Right renal pelvis (tissue), 4 donors: ENCODE measurements at places on chromosomes 3 and 15. TPM values are rescaled to one million over a fixed set of nuclear protein-coding genes. Genes with fewer than 3 reads are reported as not detected.

FAM3D gene
- 1.8 TPM for polyA plus RNA-seq

CPB1 gene
- polyA plus RNA-seq: 0.60 TPM

WDR53 gene
- 16.5 TPM for polyA plus RNA-seq

DNA sequence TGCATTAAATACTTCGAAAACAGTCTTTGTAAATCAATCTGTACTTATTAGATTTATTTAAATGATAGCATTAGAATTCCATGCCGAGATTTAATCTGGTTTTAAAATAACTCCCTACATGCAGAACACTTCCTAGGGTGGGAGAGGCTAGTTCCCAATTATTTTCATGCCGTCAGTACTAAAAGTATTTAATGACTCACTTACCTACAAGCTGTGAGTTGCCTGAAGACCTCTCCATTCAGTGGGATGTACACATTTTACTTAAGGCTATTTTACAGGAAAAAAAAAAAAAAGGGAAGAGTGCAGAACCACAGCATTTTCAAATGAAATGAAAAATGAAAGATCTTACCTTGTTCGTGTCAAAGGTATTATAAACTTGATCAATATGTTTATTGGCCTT is 469 bp downstream of the GUCA1C start:
- DNase-seq: no peak

CXCR6 gene
- polyA plus RNA-seq: 0.22 TPM

DNA sequence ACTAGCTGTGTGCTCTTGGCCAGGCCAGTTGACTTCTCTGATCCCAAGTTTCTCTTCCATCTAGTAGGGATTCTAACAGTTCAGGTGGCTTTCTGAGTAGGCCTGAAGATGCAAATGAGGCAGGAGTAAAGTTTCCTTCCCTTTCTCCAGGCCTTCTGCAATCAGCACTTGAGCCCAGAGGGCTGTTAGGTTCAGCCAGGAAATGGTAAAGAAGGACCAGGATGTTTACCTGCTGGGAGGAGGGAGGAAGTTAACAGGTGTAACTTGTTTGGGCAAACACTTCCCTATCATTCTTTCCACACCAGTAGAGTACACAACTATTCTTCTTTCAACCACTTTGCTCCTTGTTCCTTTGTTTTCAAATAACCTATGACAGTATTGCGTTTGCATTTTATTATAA is 13.3 kb upstream of the TNFSF10 start:
- DNase-seq: no peak

DNA sequence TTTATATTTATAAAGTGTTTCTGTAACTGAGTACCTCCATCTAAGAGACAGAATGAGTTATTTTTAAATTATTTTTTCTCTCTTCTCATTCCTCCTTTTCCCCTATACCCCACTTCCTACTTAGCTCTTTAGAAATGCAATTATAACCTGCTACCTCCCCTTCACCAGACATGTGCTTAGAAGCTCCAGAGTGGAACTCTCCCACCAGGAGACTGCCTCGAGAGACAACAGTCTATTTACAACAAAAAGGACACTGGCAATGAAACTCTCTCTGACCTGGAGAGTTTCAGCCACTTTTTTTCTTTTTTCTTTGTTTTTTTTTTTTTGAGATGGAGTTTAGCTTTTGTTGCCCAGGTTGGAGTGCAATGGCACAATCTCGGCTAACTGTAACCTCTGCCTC is 109.4 kb upstream of the PLXND1 start:
- DNase-seq: no peak

FSTL1 gene
- polyA plus RNA-seq: 549 TPM

DNA sequence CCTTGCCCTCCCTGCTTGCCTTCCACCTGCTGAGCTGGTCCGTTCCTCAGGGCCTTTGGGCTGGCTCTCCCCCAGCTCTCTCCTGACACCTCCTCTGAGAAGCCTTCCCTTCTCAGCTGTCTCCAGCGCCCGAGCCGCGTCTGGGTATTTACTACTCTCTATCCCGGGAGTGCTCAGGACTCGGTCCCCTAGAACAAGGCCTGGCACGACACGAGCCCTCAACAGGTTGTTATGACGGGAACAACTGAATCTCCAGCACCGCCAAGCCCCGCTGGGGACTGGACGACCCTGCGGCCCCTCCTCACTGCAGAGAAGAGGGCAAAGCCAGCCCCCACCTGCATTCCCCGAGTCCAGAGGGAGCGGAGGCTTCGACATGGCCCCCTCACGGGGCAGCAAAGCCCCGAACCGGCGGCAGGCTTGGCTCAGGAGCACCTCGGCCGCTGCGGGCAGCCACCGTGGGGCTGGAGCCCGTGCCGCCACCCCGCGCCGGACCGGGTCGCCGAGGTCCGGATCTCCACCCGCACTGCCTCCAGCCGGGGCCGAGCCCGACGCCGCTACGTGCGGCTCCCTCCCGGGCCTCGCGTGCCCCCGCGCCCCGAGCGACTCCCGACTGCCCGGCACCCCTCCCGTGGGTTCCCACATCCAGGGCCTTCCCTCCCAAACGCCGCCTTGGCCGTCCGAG is 792 bp downstream of the TPRA1 start:
- DNase-seq: no peak

CHRD gene
- polyA plus RNA-seq: 13.2 TPM

FOXB1 gene
- polyA plus RNA-seq: 0.09 TPM

- DNase-seq: no peak
Measured at GRCh38 chr3:194390835-194391234, 8.2 kb downstream of the GP5 start.

ROPN1 gene
- polyA plus RNA-seq: 0.22 TPM

DNA sequence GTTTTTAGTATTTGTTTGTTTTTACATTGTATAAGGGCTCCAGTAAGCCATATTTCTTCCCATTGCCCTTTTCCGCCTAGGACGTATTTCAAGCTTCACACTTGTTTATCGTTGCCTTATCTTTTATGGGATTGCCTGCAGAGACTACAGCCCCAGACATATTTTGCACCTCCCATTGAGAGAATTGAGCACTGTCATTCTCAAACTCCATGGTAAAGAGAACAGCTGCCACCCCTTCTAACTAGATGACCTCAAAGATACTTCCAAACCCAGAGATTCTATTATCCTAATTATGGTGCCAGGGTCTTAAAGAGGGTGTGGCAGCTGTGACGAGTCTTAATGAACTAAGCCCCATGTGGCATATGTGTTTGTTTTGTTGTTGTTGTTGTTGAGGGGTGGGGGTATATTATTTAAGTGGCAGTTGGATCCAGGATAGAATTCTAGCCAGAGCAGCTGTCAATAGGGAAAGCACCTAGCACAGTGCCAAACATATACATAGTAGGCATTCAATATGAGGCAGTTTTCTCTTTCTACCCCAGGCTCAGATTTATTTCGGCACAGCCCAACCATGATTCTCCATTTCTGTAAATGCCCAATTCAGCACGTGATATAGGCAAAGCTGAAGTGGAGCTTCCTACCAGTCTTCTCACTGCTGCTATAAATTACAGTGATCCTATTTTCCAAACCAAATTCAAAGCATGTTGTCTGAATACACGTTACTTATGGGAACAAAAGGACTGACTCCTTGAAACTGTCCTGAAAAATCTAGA is 932 bp upstream of the TP53BP1 start:
- no peak for DNase-seq

RTP4 gene
- 0.60 TPM for polyA plus RNA-seq

NECTIN3 gene
- polyA plus RNA-seq: 33.2 TPM

GRCh38 chr3:155350571-155350970 is 57.1 kb upstream of the STRIT1 start:
- DNase-seq: no peak

DNA sequence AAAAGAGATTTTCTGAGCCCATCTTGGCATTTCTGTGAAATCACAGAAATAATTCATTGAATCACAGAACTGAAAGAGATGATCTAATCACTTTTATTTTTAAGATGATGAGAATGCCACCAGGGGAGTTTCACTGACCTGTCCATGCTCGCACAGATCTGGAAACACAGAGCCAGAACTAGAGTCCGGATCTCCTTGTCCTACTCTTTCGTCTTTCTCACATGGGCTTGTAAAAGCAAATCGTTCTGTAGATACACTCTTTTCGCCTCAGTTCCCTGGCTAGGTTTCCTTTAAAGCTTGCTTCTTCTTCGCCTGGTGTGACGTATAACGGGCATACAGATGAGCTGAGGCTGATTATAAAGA is 122.5 kb upstream of the SPRED1 start:
- no peak for DNase-seq

- no peak for DNase-seq
Measured at GRCh38 chr3:197085137-197085536, 55.5 kb upstream of the MELTF start.

DNA sequence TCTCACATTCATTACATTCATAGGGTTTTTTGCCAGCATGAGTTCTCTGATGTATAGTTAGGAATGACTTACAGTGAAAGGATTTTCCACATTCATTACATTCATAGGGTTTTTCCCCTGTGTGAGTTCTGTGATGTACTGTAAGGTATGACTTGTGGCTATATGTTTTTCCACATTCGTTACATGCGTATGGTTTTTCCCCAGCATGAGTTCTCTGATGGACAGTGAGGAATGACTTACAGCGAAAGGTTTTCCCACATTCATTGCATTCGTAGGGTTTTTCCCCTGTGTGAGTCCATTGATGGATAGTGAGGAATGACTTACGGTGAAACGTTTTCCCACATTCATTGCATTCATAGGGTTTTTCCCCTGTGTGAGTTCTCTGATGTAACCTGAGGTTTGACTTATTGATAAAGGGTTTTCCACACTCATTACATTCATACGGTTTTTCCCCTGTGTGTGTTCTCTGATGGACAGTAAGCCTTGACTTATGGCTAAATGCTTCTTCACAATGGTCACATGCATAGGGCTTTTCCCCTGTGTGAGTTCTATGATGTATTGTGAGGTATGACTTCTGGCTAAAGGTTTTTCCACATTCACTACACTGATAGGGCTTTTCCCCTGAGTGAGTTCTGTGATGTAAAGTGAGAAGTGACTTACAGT is 47.4 kb downstream of the ZNF717 start:
- no peak for DNase-seq

GRCh38 chr3:17494117-17494809 is 248.2 kb downstream of the TBC1D5 start:
- DNase-seq: no peak

DNA sequence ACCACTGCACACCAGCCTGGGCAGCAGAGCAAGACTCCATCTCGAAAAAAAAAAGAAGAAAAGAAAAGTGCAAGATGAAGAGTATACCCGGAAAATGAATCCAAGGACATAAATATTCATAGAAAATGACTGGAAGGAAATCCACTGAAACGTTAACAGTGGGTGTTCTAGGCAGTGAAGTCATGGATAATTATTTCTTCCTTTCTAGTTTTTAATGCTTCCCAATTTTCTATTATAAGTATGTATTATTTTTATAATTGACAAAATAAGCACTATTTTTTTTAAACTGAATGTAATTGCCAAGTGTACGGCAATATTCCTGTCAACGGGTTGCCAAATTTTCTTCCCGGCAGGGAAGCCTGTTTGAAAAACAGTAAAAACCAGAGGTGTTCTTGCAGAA is 37.4 kb upstream of the MGLL start:
- DNase-seq: no peak

DNA sequence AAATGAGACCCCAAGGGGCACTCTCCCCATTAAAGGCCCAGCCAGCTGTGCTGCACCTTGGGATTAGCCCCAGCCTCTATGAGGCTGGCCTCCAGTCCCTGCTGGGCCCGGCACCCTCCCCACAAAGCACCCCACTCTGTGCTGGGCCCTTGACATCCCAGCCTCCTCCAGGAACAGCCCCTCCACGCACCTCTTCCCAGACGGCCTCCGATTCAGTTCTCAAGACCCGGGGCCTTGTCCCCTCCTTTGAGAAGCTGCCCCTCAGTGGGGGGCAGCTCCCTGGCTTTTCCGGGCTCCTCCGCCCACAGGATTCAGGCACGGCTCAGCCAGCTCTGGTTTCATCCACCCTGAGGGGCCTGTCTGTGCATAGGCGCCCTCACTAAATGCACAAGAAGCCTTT is 144.1 kb downstream of the LRRK1 start:
- no peak for DNase-seq

- DNase-seq: no peak
Measured at GRCh38 chr3:22263042-22263441, 512.0 kb upstream of the ZNF385D start.

GRCh38 chr3:105829229-105829628 is 39.6 kb downstream of the CBLB start:
- no peak for DNase-seq

DNA sequence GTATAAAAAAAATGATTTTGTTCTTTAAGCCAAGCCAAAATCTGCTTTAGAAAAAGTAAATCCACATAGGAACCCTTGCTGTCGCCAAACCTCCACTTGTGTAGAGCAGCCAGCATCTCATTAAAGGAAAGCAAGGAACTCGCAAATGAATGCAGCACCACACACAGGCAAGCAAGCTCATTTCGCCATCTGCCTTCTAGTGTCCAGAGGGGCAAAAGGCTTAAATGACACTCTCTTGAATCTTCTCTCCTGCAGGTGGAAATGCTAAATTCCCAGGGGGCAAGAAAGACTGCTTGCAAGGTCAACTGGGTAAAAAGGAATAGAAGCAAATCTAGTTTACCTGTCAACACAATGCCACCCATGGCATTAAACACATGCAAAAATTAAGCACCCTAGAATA is 2.4 kb downstream of the MB21D2 start:
- DNase-seq: no peak

DNA sequence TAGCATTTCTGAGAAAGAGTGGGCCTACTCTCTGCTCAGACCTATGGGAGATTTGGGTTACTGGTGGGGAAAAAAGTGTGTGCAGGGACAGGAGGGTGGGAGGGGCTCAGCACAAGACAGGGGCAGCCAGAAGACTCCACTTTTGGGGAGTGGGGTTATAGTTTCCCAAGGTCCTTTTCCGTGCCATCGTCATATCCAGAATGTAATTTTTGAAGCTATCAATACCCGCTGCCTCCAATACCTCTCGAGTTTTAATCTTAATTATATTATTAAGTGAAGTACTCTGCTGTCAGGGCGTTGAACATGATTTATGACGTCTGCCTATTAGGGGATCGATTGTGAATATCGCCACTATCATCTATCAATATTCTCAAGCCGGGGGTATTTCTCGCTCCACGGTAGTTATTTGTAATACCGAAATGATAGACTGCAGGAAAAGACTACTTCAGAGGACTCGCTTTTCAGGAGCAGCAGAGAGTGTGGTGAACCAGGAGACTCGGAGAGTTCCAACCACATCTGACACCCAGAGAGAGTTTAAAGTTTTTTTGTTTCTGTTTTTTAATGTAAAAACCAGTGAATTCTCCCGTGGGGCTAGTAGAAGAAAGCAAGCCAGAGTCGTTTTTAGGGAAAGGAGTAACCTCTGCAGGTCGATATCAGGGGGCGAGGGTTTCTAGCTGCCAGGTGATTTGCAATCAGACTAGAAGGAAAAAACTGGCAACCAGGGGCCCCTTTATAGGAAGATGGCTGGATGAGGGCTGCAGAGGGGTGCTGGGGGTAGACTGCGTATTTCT is 20.6 kb downstream of the NR2F2 start:
- no peak for DNase-seq

GRCh38 chr3:124201226-124201625 is 209.3 kb upstream of the ROPN1 start:
- no peak for DNase-seq

WNT7A gene
- polyA plus RNA-seq: not detected

RARRES1 gene
- 13.3 TPM for polyA plus RNA-seq

- no peak for DNase-seq
Measured at GRCh38 chr3:195591852-195592251, 8.1 kb upstream of the APOD start.

GRCh38 chr15:34011481-34011880 is 27.5 kb downstream of the AVEN start:
- DNase-seq: no peak

TMC3 gene
- polyA plus RNA-seq: 0.10 TPM
